ENCODE measurements at places on chromosomes 2 and 18.

GRCh38 chr2:231522418-231523180, 7.6 kb downstream of the NMUR1 start:
- no peak for DNase-seq

GRCh38 chr2:27752551-27753237, 18.8 kb upstream of the MRPL33 start:
- DNase-seq = no peak

DNA sequence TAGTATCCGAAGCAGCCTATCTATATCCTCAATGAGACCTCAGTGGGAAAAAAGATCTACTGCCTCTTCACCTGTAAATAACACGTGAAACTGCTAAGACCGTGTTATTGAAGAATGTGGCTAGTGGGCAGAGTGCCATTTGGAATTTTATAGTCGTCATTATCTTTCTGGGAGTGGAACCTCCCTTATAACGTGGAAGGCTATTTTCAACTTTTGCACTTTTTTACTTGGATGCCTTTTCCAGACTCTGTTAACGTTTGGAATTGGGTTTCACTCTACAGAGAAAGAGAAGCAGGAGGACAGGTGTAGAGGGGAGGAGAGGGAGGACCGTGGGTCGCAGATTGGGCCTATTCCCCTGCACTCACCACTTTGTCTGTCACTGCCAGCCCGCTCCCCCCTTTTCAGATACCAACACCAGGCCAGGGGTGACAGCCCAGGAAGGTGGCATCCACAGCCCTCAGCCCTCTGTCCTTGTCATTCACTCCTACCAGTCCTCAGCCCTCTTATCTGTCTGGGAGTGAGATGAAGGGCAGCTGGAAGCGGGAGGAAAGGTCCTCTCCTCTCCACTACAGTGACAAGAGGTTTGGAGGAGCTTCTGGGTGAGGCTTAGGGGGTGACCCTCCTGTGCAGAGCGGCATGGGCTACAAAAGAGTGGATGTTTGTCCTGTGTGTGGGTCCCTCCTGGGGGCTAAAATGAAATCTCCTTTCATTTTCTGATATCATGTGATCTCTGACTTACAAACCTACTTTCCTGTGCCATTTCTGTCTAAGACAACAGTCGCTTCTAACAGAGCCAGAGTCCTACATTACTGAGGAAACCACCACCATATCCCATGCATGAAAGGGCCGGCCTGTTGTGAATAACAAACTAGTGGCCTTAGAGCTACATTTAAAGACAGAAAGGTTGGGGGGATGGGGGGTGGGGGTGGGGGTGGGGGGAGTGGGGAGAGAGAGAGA, 23.9 kb upstream of the CEP68 start:
- no peak for DNase-seq

GRCh38 chr2:237101118-237101979, 15.7 kb downstream of the COPS8 start:
- no peak for DNase-seq

GRCh38 chr2:235803028-235803427, 309.2 kb downstream of the AGAP1 start:
- no peak for DNase-seq

DNA sequence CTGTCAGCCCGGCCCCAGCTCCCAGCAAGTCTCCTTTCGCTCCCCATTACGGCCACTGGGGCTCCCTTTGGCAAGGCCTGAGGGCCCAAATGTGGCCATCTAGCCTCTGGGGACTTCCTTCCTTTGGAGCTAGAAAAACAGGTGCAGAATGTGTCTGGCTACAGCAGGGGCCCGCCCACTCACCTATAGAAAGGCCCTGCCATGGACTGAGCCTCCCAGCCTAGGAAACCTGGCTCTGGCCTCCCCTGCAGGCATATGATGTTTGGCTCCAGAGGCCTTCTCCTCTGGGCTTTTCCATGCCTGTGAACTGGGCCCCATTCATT, 55.3 kb upstream of the ALPP start:
- DNase-seq = no peak

DNA sequence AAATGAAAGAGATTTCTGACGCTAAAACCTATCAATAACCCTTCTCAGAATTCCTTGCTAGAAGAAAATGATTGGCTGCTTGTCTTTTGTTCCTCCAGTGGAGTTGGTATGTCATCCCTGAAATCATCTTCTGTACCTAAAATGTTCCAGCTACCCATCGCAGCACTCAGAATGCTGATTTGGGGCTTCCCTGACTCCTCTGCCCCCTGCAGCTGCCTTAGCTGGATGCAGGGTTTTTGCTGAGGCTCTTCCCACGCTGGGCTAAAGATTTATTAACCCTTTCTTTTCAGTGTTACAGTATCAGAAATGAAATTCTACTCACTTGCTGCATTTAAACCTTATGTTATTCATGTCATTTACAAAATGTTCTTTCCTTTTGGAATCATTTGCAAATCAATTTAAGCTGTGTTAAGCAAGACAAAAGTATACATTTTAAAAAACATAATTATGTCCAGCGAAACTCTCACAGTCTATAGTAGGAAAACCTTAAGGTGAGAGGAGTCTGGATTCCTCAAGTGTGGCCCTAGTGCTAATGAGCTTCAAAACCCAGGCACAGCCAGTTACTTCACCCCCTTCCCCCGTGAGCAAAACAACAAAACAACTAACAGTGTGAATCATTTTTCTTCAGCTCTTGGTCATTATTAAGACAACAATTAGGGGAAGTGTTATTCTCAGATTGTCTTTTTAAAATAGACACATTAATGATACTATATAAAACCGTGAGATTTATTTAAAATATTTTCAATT, 32.8 kb downstream of the PKP4 start:
- no peak for DNase-seq

- DNase-seq = no peak
Observed at GRCh38 chr2:144402251-144402650, 117.7 kb downstream of the ZEB2 start.

DNA sequence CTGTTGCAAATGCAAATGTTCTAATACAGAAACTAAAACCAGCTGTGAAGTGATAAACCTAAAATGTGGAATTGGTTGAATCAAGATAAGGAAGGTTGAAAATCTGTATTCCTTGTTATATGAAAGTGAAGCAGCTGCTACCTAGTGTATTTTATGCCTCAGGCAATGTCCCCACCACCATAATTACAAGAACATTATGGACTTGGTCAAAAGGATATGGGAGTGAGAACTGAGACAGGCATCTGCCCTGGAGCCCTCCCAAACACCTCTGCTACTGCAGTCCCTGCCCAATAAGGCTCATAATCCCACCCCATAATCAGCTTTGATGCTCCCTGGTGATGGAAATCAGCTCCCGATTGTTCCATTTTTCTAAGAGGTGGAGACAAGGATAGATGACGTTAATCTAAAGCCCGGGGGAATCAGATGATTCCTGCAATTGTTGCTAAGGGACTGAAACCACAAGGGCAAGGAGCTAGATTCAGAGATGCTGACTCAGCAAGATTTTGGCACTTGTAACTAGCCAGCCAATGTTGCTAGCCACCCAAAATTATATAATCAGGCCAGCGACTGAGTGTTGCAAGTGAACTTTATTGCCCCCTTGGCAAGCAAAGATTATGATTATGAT, 69.5 kb downstream of the EVA1A start:
- DNase-seq = no peak

DNA sequence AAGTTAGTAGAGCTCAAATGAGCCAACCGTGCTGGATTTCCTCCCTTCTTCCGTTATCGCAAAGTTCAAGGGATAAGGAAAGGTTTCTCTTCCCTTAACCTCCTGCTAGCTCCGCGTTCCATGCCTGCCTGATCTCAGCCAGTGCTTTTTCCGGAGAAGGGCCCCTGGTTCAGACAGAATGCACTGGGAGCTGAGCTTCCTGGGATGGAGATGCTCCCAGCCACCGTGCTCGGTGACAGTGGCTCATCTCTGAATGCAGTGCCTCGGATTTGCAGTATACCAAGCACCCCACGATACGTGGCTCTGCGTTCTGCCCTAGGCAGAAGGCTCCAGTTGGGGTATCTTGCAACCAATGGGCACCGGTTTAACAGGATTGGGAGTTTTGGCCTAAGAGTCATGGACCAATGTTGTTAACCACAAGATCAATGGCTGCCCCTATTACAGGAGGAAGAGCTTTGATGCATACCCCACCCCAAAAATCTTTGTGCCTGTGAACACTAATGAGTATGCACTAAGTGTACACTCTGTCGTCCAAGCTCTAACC, 876 bp downstream of the CNTNAP5 start:
- DNase-seq = no peak

GRCh38 chr2:62036761-62037250, 131.3 kb downstream of the COMMD1 start:
- DNase-seq = no peak

GRCh38 chr2:136653861-136654260, 111.5 kb upstream of the THSD7B start:
- no peak for DNase-seq

- no peak for DNase-seq
Observed at GRCh38 chr2:62787386-62787785, 81.9 kb downstream of the EHBP1 start.

- DNase-seq = peak; percentile 11
Observed at GRCh38 chr18:332007-332406, 64.2 kb upstream of the THOC1 start.

DNA sequence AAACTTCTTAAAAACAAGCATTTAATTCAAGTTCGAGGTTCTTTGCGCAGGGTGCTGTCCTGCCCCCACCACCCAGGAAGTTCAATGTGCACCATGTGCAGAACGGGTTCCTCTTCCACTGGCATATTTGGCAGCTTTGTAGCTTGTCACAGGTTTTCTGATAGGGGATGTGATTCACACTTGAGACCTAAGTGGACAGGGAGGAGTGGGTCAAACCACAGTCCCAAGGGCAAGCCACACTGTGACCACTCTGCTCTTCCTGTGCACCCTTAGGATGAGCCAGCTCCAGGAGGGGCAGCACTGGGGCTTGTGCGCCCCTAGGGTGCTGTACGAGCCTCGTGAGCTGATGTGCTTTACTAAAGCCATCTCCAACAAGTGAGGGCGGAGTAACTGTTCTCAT, 82.5 kb downstream of the TGFA start:
- no peak for DNase-seq

DNA sequence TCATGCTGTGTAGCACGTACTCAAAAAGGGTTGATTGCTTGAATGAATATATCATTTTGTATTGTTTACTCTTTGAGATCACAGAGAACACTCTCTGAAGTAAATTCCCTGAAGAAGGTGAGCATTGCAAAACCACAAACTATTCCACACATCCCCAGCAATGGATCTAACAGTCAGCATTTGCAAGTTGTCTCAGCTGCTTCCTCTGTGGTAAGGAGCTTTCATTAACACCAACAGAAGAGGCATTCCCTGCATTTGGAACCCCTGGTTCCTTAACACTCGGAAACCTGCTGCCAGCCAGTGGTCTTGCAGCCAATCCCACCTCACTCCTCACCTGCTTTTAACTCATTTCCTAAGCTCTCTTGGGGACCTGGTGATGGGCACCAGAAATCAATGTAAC, 108.4 kb downstream of the IRS1 start:
- DNase-seq = no peak

DNA sequence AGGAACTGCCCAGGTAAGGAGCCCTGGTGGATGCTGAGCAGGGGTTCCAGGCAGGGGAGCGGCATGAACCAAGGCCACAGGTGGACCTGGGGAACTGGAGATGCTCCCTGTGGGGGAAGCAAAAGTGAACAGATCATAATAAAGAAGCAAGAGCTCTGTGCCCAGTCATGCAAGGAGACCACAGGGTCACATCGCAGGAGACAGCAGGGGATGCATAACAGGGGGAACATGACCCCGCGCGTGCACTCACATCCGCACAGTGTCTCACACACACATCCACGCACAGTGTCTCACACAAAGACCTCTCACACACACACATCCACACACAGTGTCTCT, 473.3 kb upstream of the HS6ST1 start:
- no peak for DNase-seq
